ENCODE measurements at places on chromosomes 6 and 20. TPM values are rescaled to one million over a fixed set of nuclear protein-coding genes. Genes with fewer than 3 reads are reported as not detected.

DNA sequence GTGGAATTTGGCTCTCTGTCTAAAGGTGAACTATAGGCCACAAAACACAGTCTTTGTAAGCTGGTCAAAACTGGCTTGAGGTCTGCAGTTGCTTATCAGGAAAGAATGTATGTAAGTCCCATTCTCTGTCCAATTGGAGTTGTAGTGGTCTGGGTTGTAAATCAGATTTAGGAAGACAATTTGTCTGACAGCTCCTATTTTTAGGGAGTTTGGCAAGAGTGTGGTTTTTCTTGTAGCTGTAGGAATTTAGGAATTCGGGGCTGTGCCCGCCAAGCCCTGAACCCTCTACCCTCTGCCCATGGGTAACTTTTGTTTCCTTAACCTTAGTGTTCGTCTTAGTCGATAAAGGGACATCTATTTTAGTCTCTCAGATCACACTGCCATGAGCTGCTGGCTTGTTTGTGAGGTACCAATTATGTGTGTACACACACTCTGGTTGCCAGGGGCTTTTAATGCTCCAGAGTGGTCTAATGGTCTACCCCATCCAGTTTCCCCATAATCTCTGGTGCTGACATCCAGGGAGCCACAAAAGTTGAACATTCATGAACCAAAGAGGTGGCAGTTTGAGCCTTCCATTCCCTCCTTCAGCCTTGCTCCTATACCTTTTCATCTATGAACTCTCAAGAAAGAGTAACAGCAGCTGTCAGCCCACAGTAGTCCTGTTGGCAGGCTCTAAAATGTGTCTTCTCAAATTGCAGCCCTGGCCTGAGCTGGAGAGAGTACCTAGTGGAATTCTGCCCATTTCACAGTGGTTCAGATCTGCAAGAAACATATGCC is 93.0 kb downstream of the ANKRD6 start:
- DNase-seq: no peak

DNA sequence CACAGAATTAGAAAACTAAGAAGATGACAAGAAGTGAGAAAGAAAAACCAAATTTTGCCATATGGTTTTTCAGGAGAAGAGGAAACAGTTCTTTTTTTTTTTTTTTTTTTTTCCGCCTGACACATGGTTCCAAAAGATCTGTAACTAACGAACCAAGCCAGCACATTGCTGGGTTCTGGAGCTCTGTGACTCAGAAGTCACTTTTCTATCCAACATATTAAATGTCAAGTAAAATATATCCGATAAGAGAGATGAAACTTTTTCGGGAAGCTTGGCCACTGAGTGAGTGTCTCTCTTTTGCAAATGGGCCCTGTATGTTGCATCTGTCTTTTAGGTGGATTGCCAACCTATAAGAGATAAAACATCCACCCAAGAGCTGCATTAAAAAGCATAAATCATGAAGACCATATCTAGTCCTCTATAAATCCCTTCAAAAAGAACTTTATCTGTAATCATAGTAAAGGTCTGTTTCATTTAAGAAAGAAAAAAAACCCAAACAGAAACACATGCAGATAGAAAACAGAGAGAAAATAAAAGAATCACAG is 4.6 kb downstream of the METTL24 start:
- DNase-seq: no peak

- no peak for DNase-seq
These were observed 25.2 kb downstream of the MAP7 start for GRCh38 chr6:136524936-136525413.

Gene DNAH8
- total RNA-seq: under 0.01 TPM

DNA sequence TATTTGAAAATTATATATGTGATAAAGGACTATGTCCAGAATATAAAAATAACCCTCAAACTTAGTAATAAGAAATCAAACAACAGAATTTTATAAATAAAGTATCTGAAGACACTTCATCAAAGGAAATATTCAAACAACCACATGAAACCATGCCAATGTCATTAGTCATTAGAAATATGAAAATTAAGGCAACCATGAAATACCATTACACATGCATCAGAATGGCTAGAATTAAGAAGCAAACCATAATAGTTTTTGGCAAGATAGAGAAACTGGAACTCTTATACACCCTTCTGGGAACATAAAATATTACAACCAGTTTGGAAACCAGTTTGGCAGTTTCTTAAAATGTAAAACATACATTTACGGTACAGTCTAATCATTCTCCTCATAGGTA is 137.2 kb upstream of the ADGRB3 start:
- DNase-seq: no peak

- no peak for DNase-seq
These were observed 621.5 kb downstream of the QKI start for GRCh38 chr6:164035900-164036485.

Gene DEFB119
- total RNA-seq: not detected

DNA sequence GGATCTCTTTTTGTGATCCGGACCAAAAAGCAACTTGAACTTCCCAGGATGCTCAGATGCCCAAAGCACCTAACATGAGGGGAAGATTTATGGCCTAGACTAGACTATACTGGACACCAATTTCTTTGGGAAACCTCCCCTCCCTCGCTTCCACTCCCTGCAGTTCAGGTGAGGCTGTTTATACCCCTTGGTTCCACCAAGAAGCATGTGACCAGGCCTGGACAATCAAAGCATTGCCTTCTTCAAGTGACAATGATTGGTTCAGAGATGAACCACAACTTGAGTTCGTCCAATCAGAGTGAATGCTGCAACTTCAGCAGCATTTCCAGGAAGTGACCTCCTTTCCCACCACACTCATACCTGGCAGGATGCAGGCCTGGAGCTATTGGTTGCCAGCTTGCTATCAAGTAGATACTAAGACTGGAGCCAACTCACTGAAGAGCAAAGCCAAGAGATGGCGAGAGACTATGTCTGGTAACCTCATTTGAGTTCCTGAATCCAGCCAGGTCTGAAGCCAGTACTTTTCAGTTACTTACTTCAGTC is 45.6 kb upstream of the SLC9A8 start:
- DNase-seq: no peak

GRCh38 chr6:107731422-107732319 is 92.4 kb downstream of the SCML4 start:
- DNase-seq: no peak

GRCh38 chr20:32051720-32052089 is 337 bp upstream of the HCK start:
- no peak for DNase-seq

- no peak for DNase-seq
These were observed 12.2 kb downstream of the SLC17A9 start for GRCh38 chr20:62964700-62965099.

DNA sequence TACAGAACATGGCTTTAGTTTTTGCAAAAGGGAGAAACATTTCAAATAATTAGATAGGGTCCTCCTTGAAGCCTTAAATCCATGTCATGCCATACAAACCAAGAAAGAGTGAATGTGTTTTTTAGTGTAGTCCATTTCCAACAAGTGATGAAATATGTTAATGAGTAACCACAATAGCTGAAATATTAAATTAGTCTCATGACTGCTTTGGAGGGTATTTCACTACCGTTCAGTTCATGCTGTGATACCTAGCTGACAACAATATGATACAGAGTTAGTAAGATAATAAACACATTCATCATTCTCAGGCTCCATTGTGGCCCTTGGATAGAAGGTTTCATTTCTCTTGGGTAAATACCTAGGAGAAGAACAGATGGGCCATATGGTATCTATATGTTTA is 5.8 kb upstream of the ID4 start:
- DNase-seq: no peak

Gene CYP24A1
- total RNA-seq: 0.41 TPM

DNA sequence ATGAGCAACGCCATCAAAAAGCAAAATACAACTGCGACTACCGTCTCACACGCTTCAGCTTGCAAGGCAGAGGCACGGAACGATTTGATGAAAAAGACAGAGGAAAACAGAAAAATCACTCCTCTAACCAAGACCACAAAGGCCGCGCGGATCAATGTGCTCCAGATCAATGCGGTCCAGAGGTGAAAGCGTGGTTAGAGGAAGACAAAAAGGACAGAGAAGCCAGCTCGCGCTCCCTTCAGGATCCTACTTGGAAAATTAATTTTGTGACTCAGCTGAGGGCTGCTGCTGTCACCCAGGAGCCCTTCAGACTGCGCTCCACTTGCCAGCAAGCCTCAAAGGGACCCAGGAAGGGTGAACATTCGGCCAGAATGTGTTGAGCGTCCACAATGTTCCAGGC is 140.2 kb upstream of the RPS6KA2 start:
- no peak for DNase-seq

GRCh38 chr6:7914311-7914710 is 3.7 kb upstream of the TXNDC5 start:
- DNase-seq: no peak

GRCh38 chr6:119716668-119717270 is 367.2 kb upstream of the MAN1A1 start:
- DNase-seq: no peak

GRCh38 chr6:101259505-101259904 is 134.0 kb upstream of the GRIK2 start:
- no peak for DNase-seq

Gene GLP1R
- 0.41 TPM for total RNA-seq

Gene VSTM2L
- total RNA-seq: 201 TPM

DNA sequence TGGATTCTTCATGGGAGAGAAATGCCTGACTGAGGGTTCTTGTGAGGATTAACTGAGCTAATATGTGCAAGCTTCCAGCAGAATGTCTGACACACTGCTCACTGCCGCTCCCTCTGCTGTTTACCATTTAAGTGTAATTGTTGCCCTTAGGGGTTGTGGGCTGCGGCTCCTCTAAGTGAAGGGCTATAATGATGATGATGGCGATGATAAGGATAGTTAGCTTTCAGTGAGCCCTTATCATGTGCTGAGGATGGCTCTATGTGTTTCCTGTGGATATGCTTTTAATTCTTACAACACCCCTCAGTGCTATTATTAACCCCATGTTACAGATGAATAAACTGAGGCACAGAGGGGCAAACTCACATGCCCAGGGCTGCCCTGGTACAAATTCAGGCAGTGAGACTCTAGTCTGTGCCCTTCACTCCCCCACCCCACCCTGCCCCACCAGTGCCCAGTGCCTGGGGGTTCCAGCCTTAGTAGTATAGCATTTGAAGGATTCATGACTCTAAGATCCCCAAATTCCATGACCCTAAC is 33.4 kb downstream of the TGM2 start:
- no peak for DNase-seq

DNA sequence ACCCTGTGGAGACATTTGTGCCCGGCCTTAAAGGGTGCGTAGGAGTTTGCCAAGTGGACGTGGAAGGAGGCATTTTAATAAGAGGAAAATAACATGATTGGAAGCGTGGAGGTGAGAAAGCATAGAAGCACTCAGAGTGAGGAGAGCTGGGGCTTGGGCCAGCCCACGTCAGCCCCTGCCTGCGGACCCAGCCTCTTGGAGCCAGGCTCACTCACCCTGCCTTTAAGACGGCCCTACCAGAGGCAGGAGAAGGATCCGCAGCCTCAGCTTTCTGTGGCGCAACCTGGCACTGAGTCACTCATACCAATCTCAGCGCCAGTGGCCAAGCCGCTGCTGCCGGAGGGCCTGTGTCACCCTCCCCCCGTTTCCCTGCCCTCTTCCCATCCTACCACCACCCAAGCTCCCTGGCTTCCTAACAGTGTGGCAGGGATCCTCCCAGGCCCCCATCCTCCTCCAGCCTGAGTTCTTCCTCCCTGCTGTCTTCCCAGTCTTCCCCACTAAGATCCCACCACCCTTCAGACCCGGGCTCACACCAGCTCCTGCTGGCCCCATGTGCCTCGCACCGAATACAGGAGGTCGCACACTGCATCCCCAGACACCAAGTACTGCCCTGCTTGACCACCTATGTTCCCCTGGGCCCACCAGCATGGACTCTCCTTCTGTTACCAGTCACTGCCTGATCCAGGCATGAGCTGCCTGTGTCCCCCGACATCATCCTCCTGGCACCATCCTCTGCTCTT is 285.2 kb downstream of the UST start:
- DNase-seq: no peak

Gene PLA2G7
- 1.6 TPM for total RNA-seq

GRCh38 chr6:130981409-130981808 is 81.6 kb downstream of the EPB41L2 start:
- DNase-seq: no peak

DNA sequence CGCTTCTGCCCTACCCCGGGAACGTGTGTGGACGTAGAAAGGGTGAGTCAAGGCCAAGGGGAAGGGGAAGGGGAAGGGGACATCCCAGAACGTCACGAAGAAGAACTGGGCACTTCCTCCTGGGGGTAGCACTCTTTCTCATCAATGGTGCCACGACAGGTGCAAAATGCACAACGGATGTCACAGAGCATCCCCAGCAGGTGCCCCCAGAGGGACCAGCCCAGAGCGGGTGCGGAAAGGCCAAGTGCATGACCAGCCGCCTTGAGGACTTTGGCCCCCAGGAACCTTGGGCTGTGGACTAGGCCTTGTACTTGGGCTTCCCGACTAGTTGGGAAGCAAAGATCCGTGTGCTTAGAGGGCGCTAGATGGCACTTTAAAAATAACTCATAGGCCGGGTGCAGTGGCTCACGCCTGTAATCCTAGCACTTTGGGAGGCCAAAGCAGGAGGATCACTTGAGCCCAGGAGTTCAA is 12.1 kb upstream of the SRC start:
- no peak for DNase-seq

- no peak for DNase-seq
These were observed 1.4 kb downstream of the BCAS1 start for GRCh38 chr20:54068966-54069365.

DNA sequence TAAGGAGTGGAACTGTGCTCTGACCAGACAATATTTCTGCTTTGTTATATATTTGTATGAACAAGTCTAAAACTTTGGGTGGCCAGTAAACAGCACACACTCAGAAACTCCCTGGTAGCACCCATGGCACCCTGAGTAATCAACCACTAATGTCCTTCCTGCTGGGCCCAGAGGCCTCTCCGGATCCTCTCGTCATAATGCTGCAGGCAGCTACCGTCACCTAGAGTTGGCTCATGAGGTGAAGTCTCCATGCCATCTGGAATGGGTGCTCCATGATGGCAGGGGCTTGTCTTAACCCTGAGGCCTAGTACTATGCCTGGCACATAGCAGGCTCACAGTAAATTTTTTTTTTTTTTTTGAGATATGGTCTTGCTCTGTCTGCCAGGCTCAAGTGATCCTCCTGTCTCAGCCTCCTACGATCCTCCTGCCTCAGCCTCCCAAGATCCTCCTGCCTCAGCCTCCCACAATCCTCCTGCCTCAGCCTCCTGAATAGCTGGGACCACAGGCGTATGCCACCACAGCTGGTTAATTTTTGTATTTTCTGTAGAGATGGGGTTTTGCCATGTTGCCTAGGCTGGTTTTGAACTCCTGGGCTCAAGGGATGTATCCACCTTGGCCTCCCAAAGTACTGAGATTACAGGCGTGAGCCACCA is 3.0 kb upstream of the SDCBP2 start:
- no peak for DNase-seq

GRCh38 chr6:36413489-36414480 is 26.3 kb upstream of the ETV7 start:
- DNase-seq: no peak

GRCh38 chr6:13554929-13555333 is 19.5 kb upstream of the SIRT5 start:
- DNase-seq: peak; percentile 48

GRCh38 chr6:25042984-25043725 is 107.4 kb upstream of the RIPOR2 start:
- no peak for DNase-seq

DNA sequence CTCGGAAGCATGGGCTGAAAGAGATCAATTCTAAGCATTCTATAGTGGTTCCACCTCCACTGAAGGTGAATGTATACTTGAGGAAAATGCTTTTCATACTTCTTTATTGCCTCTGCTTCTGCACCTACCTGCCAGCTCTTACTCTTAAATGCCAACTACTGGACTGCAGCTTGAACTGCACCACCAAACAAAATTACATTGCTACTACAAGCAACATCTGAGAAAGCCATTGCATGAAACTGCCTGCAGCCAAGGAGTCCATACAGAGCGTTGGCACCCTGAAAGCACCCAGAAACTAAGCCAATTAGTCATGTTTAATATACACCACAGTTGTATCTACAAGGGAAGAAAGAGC is 440.9 kb downstream of the BTBD3 start:
- no peak for DNase-seq
